Stimulated activated CD4-positive, alpha-beta T cell treated with anti-CD3 and anti-CD28 coated beads, Interleukin-2, amount 100 ng/mL, for 48 hours (primary cell): ENCODE measurements at places on chromosomes 11 and 22.

- DNase-seq, result peak; percentile 27
Measured at GRCh38 chr11:65719871-65720210, 757 bp downstream of the RNASEH2C start.

DNA sequence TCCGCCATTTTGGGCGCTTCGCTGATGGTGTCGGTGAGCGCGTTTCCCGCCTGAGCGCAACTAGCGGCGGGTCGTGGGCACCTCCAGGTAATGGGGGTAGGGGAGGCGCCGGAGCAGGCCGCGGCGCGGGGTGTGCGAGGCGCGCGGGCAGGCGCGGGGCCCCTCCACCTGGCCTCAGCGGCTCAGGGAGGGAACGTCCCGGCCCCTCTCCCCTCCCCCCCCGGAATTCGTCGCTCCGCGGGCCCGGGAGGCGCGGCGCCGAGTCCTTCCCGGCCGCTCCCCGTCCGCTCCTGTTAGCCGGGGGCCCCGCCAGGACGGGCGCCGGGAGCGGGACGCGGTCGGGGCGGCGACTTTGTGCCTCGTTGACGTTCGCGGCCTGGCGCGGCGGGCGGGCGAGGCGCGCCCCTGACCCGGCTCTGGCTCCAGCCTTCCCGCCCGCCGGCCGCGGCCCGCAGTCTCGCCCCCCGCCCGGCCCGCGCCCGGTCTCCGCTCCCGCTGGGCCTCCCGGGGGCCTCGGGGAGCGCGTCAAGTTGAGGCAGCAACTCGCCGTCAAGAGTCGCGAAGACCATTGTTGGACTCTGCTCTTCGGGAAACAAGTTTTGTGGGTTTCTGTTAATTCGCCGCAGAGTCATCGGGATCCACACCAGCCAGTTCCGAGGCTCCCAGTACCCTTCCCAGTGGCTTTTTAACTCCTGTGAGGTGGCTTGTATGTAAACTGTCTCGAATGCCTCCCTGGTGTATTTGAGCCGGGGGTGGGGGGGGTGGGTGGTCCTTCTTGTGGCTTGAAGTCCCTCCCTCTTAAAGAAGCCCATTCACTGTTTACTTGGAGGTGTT is at the start of gene PPP6R3:
PPP6R3 (plus strand) TSS at position 12 of the 834 bp plus-strand sequence. CDS start 76,913 bp downstream, outside the sequence.
- DNase-seq, result no peak

GRCh38 chr11:34886609-34887008 is 29.6 kb downstream of the APIP start:
- no peak for DNase-seq

DNA sequence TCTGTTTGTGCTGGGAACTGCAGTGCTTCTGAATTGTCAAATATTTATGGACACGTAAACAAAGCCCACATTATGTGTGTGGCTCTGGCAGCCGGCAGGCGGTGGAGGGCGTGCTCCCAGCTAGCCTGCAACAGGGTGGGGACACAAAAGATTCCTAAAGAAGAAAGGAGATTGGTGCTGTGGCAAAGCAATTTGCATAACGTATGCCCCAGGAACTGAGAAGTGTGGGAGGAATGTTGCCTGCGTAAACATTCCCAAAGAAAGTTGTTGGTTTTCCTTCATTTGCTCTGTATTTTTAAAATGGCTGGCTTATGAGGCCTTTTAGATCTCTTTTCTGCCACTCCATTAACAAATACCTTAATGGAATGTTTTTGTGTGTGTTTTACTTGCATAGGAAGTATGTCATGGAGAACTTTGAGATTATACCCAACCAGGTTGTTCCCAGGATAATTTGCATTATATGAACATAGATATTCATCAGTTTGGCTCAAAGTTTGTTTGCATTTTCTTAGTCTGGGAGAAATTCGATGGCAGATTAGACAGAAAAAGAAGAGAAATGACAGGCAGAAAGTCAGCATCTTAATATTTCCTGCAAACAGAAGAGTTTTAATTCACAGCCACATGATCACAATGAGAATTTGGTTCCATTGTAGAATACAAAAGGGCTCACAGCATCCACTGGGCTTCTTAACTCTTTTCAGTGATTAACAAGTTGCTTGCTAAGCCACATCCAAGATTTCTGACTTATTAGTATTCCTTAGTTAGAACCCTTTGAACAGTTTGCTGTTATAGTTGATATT is 41.8 kb upstream of the DLAT start:
- no peak for DNase-seq

GRCh38 chr22:41417622-41418390 is 28.8 kb downstream of the TOB2 start:
- no peak for DNase-seq

DNA sequence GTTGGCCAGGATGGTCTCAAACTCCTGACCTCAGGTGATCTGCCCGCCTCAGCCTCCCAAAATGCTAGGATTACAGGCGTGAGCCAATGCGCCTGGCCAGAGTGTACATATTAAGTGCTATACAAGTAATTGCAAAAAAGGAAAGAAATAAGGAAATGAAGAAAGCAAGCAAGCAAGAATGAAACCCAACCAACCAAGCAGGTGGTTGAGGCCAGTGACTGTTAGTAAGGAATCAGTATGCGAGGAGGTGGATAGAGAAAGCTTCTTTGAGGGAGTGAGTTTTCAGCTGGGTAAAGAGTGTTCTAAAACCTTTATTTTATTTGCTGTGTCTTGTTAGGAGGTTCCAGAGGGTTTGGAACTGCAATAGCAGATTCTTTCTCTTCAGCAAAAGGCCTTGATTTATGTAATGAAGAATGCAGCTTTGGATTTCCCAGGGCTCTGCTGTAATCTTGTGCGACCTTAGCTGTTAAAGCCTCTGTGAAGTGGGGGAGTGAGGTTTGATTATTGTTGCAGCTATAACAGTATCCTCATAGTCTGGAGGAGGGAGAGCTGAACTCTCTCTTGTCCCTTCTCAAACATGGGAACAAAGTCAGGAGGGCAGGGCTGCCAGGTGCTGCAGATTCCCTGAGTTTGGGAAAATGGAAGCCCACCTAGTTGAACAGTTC is 5.7 kb downstream of the AMPD3 start:
- no peak for DNase-seq

- no peak for DNase-seq
Measured at GRCh38 chr22:49100773-49101172, 726.9 kb downstream of the BRD1 start.

DNA sequence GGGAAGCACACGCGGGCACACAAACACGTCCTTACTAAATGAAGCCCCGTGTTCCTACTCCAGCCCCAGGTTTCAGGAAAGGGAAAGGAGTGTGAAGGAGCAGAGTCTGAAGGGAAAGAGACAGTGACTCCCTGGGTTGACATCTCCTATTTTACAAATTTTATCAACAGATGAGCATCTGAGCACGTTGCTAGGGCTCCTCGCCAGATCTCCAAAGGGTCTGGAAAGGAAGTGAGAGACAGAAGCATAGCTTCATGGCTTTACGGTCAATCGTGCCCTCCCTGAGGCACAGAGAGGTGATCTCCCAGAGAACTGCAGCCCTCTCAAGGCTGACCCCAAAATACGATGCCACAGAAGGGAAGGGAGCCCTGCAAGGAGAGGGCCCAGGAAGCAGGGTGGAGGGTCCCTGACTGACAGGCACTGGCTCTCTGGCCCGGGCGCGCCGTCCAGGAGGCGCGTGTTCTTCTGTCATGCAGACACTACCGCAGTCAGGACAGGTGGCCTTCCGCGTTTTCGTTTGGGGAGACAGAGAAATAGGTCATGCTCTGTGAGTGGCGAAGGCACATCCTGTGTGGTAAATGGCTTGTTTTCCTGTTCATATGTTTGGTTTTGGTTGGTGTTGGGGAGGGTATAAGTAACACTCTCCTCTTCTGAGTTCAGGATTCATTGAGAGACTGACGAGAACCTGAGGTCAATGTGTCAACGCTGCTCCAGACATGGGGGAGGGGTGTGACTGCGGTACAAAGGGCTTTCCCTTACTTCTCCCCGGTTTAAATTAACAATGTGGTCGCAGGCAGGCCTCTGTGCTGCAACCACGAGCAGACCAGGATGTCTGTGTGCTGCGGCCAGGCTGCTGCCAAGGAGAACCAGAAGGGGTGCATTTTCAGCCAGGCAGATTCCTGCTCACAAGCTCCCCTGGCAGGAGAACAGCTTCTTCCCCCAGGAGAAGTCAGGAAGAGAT is 813.3 kb downstream of the OPCML start:
- DNase-seq, result peak; percentile 24
